ENCODE measurements at places on chromosomes 16 and 17.

- DNase-seq: no peak
Measured at GRCh38 chr17:65449495-65449894, 112.0 kb downstream of the AXIN2 start.

DNA sequence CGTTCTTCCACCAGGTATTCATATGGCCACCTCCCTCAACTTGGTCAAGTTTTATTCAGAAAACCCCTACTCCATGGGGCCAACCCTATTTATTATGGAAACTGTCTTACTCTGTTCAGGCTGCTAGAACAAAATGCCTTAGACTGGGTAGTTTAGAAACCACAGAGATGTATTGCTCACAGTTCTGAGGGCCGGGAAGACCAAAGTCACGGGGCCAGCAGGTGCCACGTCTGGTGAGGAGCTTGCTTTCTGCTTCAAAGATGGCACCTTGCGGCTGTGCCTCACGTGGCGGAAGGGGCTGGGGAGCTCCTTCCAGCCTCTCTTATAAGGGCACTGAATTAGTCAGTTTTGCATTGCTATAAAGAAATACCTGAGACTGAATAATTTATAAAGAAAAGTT is 74.3 kb downstream of the AXIN2 start:
- no peak for DNase-seq

DNA sequence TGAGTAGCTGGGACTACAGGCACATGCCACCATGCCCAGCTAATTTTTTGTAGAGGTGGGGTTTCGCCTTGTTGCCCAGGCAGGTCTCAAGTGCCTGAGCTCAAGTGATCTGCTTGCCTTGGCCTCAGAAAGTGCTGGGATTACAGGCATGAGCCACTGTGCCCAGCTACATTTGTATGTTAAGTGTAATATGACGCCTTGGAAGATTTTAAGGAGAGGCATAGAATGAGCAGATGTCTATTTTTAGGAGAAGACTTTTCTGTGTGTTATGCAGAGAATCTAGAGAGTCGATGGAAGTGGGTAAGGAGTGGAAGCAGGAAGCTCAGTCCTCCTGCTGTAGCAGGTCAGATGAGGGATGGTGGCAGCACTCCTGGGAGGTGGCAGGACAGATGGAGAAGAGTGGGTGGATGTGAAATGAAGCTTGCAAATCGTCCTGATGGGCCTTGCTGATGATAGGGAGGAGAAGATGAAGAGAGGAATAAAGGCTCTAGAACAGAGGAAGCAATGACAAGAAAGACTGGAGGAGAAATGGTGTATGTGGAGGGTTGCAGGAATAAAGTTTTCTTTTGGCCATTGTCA is 125.3 kb downstream of the SHISA6 start:
- DNase-seq: no peak

DNA sequence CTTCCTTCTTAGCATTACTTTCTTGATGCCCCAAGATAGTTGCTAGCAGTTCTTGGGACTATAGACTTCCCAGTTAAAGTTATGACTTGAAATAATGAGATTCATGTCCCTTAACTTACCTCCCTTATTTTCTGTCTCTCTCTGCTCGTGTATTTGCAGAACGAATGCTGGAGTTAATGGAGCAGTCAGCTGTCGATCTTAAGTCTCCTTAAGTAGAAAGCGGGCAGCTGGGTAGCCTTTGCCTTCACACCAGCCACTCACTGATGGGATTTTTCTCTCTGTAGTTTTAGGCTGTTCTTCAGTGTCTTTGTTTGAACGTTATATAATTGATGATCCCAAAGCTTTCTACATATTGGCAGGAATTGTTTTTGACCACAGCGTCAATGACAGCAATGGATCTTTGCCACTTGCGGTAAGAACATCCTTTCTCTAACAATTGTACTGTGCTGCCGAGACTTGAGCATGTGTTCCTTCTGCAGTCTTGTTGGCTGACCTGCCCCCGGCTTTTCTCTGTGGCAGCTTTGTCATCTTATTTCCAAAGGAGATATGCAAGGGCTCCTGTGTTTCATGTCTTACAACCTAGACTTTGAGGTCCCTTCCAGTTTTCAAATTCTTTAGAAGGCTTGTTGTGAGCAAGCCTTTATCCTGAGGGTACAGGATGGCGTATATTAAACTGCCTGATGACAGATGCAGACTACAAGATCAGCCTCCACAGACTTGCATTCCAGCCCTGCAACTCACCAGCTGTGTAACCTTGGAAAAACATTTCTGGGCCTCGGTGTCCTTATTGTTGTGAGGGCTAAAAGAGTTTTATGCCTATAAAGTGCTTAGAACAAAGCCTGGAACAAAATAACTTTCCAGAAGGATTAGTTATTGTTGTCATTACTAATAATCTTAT is 25.1 kb upstream of the ABCA3 start:
- DNase-seq: no peak

DNA sequence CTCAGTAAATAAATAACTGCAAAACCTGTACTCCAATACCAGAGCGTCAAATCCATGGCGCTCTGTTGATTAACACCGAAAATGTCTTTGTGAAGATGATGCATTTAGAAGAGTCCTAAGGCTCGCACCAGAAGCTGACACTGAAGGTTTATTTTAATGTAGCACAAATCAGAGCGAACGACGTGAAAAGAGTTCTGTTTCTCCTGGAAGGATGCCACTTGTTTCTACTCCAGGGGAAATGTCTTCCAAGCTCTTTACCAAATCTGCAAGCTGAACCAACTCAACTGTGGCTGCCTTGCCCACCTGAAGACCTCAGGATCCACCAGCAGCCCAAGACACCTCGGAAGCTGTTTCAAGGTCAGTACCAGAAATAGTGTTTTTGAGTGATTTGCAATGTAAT is 194.4 kb upstream of the MAF start:
- DNase-seq: no peak

All from CD4-positive, alpha-beta T cell treated with Interleukin-4 for 4 hours (primary cell).